AG04449 (cell line): ENCODE measurements at places on chromosomes 13 and 19.

DNA sequence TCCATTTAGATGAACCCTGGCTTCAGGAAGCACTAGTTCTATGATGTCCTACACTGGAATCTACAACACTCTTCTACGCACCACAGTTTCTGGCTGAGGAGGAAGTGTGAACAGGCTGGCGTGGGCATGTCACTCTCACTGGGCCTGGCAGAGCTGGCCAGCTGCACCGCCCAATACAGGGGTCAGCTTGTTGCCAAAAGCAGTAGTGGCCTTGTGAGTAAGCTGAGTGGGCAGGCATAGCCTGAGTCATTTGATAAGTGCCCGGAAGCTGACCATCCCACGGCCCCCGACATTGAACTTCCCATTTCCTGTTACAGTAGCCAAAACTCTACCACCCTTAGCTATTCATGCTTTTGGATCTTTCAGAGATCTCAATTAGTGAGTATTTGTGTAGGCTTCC is 240.9 kb upstream of the SERP2 start:
- no peak for DNase-seq

GRCh38 chr13:25494698-25495411 is 123.1 kb downstream of the ATP8A2 start:
- no peak for DNase-seq

GRCh38 chr19:52335768-52336116 is 301 bp upstream of the ZNF610 start:
- DNase-seq: no peak

GRCh38 chr19:14440049-14440448 is 6.9 kb downstream of the PKN1 start:
- no peak for DNase-seq

DNA sequence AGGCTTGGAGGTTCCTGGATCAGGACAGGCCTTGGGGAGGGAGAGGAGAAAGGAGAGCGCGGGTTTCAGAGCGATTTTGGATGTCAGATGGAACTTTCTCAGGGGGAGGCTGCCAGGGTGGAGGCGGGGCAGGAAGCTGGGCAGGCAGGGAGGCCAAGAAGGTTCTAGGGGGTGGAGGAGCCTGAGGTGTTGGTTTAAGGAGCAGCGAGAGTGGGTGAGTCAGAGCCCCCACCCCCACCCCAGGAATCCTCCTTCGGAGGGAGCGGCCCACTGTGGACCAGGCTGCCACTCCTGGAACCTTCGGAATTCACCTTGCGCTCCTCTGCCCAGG is 15.9 kb upstream of the NOP53 start:
- DNase-seq: no peak

DNA sequence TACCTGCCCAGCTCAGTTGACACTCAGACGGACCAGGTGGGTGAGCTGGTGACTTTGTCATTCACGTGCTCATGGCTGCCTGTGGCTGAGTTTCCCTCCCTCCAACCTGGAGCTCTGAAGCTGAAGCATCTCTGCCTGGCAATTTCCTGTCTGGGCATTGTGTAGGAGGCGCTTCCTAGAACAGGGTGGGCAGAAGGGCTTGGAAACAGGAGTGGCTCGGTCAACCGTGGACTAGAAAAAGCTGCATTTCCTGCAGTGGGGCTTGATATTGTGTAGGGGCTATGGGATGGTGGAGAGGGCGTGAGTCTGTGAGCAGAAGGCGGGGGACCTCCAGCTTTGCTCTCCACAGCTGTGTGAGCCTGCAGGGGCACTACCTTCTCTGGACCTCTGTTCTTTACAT is 278.3 kb downstream of the TEX29 start:
- DNase-seq: no peak

- no peak for DNase-seq
Observed at GRCh38 chr19:56597696-56598095, 2.6 kb downstream of the ZNF71 start.

DNA sequence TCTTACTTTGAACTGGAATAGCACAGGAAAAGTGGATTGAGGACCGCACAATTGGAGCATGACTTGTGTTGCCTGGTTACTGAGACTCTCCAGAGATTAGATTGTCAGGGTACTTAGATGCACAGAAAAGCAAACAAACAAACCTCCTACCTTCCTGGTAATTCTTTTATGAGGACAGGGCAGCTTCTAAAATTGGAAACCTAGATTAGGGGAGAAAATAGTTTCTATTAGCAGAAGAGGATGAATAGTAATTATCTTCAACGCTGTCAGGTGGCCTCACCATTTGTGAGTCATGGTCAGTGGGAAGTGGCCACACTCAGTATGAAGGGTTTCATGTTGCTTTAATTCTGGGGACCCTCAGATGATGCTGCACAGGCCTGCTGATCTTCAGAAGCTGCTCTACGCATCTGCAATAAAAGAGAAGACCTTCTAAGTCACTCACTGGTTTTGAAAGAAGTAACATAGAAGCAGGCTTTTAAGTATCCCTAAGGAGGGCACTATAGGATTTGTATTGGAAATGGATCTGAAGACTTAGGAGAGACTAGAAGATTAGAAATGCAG is 106.8 kb downstream of the LACC1 start:
- DNase-seq: no peak

GRCh38 chr13:32752997-32753606 is 166.8 kb downstream of the PDS5B start:
- DNase-seq: no peak

DNA sequence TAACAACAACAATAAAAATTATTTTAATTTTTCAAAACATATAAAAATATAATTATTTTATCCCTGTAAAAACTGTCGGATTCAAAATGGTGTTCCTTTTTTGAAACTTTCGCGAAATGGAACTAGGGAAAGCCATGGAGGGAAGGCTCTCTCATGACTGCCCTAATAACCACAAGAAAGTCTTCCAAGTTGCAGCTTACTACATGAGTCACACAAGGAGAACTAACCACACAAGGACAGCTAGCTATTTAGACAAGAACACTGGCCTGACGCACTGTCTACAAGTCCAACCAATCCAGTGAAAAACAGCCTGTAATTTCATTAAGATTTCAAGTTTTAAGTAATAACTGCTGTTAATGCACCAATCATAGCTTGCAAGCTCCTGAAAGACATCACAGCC is 319.2 kb upstream of the PCDH9 start:
- no peak for DNase-seq

GRCh38 chr13:64029343-64030093 is 2613.9 kb upstream of the PCDH20 start:
- DNase-seq: no peak

GRCh38 chr13:59450229-59450628 is 713.5 kb downstream of the DIAPH3 start:
- no peak for DNase-seq

- no peak for DNase-seq
Observed at GRCh38 chr13:26861941-26862340, 101.4 kb upstream of the GPR12 start.

DNA sequence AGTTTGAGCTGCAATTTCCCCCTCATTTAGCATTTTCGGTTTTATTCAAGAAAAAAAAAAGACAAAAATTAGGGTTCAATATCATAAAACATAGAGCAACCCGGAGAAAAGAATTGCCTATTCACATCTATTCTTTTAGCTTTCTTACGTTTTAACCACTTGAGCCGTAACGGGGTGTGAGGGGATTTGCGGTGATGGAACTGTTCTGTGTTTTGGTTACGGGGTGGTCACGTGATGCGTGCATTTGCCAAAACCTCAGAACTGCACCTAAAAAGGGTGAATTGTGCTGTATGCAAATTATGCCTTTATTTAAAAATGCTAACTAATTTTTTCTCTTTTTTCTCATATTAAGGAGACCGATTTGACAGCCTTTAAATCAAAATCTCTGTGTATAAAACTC is 22.1 kb downstream of the CLEC11A start:
- DNase-seq: no peak
